Activated CD8-positive, alpha-beta memory T cell treated with anti-CD3 and anti-CD28 coated beads for 4 hours (primary cell): ENCODE measurements at places on chromosomes 2 and 18.

GRCh38 chr2:5195636-5196035 lies 496.5 kb upstream of the SOX11 start:
- DNase-seq, result no peak

- no peak for DNase-seq
Observed at GRCh38 chr2:132937629-132938028, 267.6 kb upstream of the LYPD1 start.

- no peak for DNase-seq
Observed at GRCh38 chr2:197184959-197185586, 125.5 kb downstream of the ANKRD44 start.

- DNase-seq, result no peak
Observed at GRCh38 chr2:3154700-3155099, 222.9 kb downstream of the EIPR1 start.

GRCh38 chr2:8059794-8060193 lies 622.1 kb upstream of the ID2 start:
- DNase-seq, result no peak

GRCh38 chr2:17719562-17720371 lies 33.8 kb downstream of the SMC6 start:
- DNase-seq, result no peak

GRCh38 chr2:137211761-137212160 lies 446.4 kb downstream of the THSD7B start:
- no peak for DNase-seq

GRCh38 chr2:7083580-7084509 lies 166.6 kb downstream of the RNF144A start:
- DNase-seq, result no peak

GRCh38 chr2:237130562-237131421 lies 45.1 kb downstream of the COPS8 start:
- DNase-seq, result no peak

DNA sequence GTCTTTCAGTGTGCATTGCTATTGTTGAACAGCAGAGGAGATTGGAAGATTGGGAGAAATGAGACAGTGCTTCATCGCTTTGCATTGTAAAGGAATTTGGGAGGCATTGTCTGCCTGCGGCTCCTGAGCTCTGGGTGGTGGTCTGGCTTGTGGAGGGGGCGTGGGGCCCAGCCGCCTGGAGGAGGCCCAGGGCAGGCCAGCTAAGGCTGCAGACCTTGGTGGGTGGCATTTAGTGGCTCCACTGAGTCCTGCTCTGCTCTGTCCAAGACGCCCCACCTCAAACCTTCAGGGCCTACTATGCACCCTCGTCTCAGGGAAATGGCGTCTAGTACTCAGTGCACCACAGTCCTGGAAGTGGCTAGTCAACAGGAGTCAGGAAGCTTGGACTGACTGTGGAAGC lies 5.7 kb upstream of the HS1BP3 start:
- DNase-seq, result no peak

- DNase-seq, result no peak
Observed at GRCh38 chr2:138071720-138072719, 107.7 kb downstream of the HNMT start.

GRCh38 chr2:73256618-73256922 lies 22.5 kb downstream of the CCT7 start:
- DNase-seq, result no peak

DNA sequence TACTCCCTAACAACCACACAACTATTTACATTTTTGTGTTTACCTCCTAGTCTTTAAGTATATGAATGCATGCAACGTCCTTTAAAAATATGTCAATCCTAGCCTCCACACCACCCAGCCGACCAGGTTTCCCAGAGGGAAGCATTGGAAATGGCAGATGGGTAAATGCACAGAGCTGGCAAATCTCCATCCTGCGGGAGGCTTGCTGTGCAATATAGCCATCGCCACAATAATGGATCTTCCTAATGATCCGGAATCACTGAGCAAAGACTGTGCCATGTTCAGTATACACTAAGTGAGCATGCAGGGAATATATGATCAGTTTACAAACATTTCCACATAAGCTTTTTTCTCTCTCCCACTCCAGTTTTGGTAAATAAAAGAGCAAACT lies 131.8 kb downstream of the NEDD4L start:
- no peak for DNase-seq

DNA sequence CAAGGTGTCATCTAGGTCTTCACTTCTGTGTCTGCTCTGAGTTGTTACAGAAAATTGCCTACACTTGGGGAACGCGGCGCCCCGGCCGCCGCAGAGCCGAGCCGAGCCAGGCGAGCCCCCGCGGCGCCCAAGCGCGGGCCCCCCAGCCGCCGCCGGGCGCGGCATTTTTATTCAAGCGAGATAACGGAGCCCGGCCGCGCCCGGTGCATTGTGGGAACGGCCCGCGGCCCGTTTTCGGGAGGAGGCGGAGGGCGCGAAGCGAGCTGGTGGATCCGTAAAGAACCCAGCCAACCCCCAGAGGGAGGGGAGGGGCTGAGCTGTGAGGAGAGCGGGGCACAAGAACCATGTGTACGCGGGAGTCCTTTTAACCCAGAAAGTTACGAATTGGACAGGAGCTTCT lies 191.8 kb downstream of the FTCDNL1 start:
- DNase-seq, result no peak

GRCh38 chr2:6068429-6068828 lies 376.2 kb downstream of the SOX11 start:
- DNase-seq, result no peak

- no peak for DNase-seq
Observed at GRCh38 chr2:160388464-160389263, 104.9 kb downstream of the RBMS1 start.

GRCh38 chr2:45825001-45825651 lies 173.7 kb downstream of the PRKCE start:
- DNase-seq, result no peak

DNA sequence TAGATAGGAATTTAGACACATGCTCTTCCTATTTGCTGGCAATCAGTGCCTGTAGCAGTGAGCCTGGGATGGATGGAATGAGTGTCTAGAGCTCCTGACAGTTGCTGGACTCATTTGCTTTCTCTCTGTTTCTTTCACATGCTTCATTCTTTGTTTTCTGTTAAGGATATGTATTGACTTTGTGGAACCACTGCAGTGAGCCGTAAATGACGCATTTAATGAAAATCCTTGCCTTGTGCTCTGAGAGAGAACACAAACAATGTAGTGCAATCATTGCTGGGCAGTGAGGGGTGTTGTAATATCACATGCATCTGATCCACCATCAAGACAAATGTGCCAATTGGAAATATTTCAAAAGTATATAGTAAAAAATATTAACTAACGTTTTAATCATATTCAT lies 25.2 kb upstream of the CDH20 start:
- DNase-seq, result no peak

DNA sequence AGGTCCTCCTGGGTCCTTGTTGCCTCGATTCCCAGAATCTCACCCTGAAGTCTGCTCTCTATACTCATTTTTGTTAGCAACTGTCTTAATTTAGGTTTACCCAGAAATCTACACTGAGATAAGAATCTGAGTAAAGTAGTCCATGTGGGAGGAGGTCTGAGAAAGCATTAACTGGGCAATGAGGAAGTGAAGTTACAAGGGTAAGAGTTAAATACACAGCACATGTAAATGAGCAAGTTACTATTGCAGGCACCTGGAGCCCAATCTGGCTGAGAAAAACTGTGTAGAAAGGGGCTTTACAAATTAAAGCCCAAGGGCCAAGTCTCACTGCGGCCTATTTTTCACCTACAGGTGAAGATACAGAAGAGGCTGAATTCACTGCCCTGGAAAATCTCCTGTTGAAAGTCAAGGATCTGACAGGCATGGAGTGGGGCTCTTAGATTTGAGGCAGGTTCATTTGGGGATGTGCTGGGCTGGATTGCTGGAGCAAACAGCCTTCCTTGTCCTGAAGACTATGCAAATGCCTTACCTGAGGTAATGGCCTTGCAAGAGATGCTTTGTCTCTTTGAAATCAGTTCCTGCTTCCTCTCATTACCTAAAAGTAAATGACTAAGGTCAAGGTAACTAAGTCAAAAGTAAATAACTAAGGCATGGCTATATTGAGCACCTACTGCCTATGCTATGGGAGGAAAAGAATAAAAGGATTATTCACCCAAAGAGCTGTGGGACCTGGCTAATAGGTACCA lies 84.4 kb upstream of the DYNAP start:
- no peak for DNase-seq

DNA sequence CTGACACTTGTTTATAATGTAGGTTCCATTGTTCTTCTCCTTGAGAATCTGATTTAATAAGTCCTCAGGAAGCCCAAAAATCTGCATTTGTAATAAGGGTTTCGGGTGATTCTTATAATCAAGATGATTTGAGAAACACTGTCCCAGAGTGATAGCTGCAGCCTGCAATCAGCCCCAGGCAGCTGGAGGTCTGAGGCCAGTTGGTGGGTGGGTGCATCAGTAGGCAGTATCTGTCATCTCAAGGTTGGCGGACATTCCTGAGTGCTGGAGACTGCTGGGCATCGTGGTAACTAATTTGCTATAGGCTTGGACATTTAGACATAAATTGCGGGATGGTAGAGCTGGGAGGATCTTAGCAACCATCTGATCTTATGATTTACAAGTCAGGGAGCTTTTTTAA lies 2.7 kb upstream of the IL18RAP start:
- no peak for DNase-seq

DNA sequence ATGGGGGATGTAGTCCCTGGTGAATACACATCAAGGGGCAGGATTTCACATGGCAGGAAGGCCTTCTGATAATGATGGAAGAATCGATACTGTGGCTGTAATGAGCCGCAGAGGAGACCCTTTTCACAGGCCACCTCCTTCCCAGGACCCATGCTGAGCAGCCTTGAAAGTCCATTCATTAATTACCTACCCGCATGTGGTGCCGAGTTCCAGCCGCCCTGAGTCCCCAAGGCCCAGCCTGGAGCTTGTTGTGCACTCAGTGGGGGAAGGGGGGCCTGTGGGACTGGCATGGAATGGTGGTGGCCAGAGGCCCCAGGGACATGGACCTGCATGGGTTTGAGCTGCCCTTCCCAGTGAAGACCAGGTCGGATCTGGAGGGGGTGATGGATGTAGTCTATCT lies 25.5 kb downstream of the ASB18 start:
- DNase-seq, result no peak

GRCh38 chr2:104845552-104845931 lies 8.4 kb upstream of the POU3F3 start:
- DNase-seq, result no peak

DNA sequence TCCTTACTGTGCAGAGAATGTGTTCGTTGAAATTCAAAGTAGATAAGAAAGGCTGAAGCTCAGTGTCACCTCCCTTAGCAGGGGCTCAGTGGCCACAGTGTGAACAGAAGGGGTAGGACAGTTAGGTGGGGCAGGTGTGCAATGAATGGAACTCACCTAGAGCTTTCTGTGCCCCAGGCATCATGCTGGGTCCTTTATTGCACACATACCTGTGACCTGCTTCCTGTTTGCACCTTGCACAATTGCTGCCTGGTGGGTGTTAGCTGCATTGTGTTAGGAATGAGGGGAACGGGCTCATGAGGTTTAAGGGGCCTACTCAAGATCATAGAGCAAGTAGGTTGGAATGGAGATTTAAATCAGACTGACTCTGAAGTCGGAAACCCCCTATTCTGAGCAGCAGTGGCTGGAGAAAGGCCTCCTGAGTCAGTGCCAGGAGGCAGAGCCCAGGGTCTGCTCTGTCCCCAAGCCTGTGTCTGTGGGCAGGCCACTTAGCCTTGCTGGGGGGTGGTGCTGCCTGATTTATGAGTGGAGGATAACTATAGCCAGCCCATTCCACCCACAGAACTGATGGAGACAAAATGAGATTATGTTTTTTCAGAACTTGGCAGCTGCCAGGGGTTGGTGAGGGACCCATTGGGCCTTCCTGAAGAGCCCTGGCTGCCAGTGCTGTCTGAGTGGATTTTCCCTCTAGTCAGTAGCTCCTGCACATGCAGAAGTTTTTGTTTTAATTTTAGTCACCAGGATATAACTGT lies 76.2 kb downstream of the NPAS2 start:
- DNase-seq, result no peak

DNA sequence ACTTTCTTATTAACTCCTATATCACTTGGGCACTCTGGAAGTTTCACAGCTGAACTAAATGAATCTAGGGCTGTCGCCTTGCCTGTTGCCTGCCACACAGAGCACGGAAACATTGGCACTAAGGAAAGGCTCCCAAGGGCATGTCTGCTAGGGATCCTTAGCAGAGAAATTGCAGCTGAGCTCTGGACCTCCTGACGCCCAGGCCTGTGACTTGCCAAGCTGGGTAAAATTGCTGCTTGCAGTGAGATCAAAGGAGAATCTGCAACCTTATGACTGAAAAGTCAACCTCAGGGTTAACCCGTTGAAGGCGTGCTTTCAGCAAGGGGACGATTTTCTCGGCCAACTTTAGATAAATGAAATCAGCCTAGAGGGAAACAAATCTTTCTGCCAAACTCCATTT lies 189.8 kb downstream of the NCK2 start:
- no peak for DNase-seq

DNA sequence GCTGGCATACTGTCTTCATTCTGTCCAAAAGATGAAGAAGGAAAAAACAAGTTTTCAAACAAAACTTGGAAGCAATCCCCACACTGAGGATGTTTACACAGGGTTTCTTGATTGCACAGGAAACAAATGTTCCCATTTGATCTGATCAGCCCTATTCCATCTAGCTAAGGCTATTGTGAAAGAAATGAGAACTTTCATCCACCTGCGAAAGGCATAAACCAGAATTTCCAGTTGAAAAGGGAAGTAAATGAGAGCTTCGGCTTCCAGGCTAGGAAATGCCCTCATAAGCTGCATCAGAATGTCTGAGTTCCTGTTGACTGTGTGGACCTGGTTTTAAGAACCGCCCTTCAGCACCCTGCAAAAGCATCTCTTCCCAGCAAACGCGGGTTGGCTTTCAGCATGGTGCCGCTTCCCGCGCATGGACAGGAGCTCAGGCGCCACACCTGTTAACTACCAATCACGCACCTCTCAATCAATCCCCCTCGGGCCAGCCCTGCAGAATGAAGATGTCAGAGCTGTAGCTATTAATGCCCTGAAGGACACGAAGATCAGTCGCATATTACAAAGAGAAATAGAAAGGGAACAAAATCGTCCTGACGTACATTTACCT lies 850.4 kb downstream of the GALR1 start:
- DNase-seq, result no peak

GRCh38 chr2:25313711-25314513 lies 27.8 kb downstream of the DNMT3A start:
- no peak for DNase-seq

DNA sequence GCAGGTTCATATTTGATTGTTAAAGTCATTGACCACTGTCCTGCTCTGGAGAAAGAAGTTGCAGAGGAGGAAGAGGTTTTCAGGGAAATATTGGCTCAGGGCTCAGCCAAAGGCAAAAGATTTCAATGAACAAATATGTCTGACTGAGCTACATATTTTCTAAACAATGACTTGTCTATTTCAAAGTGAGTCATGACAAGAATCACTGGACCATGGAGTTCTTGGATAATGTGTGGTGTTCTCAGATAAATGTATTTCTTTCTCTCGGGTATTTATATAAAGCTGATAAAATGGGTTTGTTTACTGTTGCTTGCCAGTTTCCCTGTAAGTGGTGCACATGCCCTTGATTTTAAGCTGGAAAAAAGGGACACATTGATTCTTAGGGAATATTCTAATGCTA lies 34.3 kb upstream of the RMP24 start:
- DNase-seq, result no peak

- no peak for DNase-seq
Observed at GRCh38 chr2:233011268-233011650, 1.8 kb downstream of the NGEF start.
